ENCODE measurements at places on chromosomes 2 and 18. TPM values are rescaled to one million over a fixed set of nuclear protein-coding genes. Genes with fewer than 3 reads are reported as not detected.

DNA sequence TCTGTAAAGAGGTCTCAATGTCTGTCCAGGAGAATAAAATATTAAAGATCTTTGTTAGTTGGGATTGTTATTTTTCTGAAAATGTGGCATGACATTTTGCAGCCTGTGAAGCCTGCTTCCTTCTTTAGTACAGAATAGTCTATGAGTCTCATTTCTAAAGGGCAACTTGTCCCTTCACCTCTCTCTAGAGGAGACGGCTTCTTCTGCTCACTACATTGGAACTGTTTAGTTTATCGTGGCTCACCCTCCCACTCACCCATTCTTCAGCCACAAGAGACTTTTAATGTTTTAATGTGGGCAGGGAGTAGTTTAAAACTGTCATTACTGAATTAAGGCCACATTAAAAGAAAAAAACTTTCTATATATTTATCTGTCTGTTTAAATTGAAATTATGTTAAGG lies 161.0 kb downstream of the BARD1 start:
- DNase-seq, result no peak

- DNase-seq, result no peak
Measured at GRCh38 chr2:3317871-3318590, 59.6 kb downstream of the EIPR1 start.

GRCh38 chr2:70724366-70724765 lies 43.6 kb downstream of the ADD2 start:
- peak; percentile 27 for DNase-seq

GRCh38 chr2:209610631-209611030 lies 161.0 kb upstream of the UNC80 start:
- no peak for DNase-seq

GRCh38 chr2:186919296-186919695 lies 70.3 kb upstream of the ZSWIM2 start:
- DNase-seq, result no peak

GRCh38 chr2:157318884-157319283 lies 6.7 kb downstream of the ERMN start:
- DNase-seq, result no peak

DNA sequence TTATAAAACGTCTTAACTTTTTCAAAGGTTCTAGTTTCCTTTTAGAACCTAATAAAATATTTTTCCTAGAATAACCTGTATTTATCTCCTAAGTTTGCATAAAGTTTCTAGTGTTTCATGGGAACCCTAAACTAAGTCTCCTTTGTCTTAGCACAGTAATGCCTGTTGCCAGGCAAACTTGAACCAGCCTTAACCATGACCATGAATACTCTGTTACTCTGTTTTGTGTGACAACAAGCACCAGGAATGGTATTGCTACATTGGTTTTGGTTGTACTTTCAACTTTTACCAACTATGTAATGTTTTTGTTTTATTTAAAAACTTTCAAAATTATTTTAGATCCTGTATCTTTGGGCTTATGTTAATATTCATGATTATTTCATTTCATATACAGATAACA lies 137.6 kb downstream of the CERS6 start:
- DNase-seq, result no peak

DNA sequence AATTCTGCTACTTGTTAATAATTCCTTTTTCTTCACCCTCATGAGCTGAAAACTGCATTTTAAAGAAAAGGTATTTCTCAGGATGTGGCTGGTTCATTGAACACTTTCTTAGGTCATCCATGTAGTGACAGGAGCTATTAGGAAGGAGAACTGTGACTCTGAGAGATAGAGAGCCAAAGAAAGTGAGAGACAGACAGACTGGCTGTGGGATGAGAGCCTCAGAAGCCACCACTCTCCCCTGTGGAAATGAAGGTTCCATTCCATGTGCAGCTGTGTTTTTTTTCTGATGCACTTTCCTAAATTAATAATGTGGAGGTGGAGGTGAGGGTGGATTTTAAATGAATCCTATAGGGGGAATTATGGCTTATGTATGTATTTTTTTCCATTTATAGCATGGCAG lies 113.3 kb downstream of the FAM210A start:
- peak; percentile 40 for DNase-seq

Gene ZC3H8
- total RNA-seq, result 10.5 TPM

Gene MDH1B
- 0.23 TPM for total RNA-seq

Gene KHK
- 8.0 TPM for total RNA-seq
